ENCODE measurements at places on chromosomes 5 and 9.

DNA sequence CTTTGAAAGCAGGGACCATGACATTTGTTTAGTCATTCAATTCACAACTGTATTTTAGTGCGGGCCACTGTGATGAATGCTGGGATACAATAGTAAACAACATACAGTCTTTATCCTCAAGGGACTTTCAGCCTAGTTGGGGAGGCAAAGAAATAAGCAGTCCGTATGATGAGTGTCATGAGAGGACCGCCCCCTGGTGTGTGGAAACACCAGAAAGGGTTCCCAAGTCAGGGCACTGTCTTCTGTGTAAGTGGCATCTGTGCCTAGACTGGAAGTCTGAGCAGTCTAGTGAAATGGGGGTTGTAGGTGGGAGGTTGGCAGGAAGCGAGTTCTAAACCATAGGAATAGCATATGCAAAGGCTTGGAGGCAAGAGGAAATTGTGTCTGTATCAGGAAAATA lies 6.8 kb downstream of the C9orf43 start:
- DNase-seq: no peak

DNA sequence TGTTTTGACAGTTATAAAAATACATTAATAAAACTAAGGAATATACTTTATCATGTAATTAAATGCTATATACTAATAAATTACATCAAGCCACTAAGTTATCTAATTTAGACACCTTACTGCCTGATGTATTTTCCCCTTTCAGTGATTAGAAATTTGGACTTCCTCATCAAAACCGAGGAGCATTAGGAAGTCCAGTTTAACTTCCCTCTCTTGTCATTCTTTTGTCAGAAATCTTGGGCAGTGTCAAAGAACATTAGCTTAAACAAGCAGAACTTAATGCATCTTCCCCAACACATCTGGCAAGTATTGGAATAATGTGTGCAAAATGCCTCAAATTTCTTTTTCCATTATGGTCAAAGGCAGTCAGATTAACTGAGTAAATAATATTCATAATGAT lies 81.6 kb downstream of the PLPP1 start:
- no peak for DNase-seq

DNA sequence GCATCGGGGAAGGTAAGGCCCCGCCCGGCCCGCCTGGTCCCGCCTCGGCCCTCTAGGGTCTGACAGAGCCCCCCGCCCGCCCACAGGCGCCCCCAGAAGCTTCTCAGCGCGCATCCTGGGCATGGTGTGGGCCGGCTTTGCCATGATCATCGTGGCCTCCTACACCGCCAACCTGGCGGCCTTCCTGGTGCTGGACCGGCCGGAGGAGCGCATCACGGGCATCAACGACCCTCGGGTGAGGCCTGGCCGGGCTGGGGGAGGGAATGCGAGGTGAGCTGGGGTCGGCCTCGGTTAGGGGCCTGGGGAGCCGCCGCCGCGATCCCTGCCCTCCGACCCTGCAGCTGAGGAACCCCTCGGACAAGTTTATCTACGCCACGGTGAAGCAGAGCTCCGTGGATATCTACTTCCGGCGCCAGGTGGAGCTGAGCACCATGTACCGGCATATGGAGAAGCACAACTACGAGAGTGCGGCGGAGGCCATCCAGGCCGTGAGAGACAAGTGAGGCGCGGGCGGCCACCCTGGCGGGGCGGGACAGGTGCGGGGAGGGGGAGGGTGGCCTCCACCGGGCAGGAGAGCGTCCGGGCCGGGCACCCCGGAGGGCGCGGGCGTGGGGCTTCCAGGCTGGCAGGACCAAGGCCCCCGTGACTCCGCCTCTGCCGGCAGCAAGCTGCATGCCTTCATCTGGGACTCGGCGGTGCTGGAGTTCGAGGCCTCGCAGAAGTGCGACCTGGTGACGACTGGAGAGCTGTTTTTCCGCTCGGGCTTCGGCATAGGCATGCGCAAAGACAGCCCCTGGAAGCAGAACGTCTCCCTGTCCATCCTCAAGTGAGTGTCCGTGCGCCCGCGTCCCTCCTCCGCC lies 7.1 kb downstream of the LRRC26 start:
- no peak for DNase-seq

DNA sequence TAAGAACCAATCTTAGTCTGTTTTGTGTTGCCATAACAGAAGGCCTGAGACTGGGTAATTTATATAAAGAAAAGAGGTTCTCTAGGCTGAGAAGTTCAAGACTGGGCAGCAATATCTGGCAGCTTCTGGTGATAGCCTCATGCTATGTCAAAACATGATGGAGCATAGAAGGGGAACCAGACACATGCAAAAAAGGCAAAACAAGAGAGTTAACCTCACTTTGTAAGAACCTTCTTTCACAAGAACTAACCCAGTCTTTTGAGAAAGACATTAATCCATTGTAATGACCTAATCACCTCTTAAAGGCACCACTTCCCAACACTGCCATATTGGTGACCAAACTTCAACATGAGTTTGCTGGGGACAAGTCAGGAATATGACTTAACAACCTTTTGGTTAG lies 37.3 kb downstream of the FSD1L start:
- DNase-seq: no peak

DNA sequence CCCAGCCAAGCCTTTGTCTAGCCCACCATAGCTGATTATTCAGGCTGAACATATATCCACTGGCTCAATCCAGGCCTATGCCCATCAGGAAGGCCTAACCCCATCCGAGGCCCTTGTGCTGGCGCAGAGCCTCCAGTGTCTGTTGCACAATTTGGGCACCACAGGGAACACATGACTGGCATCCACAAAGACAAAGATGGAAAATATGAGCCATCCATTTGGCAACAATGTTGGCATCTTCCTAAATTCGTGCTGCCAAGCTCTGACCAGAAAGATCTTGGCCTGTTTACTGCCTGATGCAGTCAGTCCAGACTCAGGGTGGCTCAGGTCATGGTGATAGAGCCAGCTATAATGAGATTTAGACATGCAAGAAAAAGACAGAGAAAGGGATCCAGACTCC lies 233.8 kb downstream of the PIK3R1 start:
- DNase-seq: no peak

DNA sequence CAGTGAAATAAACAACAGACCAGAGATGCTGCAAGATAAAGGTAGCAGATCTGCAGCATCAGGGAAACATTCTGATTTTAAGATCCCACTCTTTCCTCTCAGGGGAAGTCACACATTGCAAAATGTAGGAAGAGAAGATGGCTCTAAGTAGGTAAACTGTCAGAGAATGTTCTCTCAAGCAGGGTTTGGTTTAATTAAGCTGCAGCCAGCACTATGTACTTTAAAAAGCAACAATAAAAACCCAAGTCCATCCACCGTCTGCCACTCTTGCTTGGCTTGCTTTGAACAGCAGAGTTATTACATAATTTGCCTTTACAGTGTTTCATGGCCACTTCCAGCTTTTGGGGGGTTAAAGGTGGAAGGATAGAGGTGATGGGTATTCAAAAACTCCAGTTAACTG lies 343.2 kb upstream of the DAP start:
- DNase-seq: no peak

- no peak for DNase-seq
Observed at GRCh38 chr9:1085086-1085485, 34.9 kb downstream of the DMRT2 start.

DNA sequence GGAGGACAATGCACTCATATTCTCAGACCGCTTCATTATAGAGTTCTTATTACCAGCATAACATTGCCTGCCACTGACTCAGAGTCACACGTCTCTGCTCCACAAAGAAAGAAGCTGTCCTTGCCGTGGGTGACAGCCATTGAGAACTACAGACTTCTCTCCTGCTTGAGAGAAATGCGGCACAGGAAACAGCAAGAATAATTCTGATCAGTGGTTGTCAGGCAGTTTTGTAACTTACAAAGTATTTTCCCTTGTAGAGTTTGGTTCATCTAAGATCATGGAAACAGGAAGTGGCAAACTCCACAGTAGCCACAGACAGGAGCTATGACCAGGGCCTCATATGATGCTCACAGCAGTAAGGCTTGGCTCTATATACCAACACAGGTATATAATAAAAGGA lies 47.0 kb downstream of the KCNV2 start:
- no peak for DNase-seq

- DNase-seq: no peak
Observed at GRCh38 chr9:137870432-137870831, 7.2 kb upstream of the CACNA1B start.

GRCh38 chr5:31116466-31117031 lies 76.9 kb upstream of the CDH6 start:
- no peak for DNase-seq

DNA sequence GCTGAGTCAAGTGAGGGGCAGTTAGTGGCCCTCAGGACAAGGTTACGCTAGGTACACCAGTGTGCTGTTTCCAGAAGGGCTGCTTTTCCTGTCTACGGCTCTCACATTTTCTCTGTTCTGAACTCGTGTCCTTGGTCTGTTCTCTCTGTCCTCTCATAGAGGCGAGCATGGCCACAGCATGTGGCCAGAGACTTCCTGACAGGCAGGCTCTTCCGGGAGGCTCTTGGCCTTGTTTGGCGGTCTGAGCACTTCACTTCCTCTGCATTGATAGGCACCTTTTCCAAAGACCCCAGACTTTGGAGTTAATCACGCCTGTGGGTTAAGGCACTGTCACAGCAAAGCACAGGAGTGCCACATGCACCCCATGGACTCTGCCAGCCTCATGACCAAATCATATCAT lies 1.2 kb downstream of the CKMT2 start:
- no peak for DNase-seq

DNA sequence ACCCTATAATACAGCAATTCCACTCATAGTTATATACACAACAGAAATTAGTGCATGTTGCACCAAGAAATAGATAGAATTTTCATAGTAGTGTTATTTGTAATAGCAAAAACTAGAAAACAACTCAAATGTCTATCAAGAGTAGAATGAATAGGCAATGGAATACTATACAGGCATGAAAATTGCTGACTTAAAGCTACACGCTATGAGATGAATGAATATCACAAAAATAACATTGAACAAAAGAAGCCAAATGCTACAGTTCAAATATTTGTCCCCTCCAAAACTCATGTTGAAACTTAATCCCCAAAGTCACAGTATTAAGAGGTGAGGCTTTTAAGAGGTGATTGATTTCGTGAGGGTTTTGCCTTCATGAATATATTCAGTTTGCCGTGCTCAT lies 215.1 kb downstream of the FRMD3 start:
- no peak for DNase-seq

DNA sequence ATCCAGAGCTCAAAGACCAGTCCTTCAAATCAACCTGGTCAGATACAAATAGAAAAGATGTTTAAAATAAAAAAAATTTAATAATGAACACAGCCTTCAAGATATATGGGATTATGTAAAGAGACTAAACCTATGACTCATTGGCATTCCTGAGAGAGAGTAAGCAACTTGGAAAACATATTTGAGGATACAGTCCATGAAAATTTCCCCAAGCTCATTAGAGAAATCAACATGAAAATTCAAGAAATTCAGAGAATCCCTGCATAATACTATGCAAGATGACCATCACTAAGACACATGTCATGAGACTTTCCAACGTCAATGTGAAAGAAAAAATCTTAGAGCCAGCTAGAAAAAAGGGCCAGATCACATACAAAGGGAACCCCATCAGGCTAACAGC lies 512.9 kb upstream of the PTGER4 start:
- DNase-seq: no peak

DNA sequence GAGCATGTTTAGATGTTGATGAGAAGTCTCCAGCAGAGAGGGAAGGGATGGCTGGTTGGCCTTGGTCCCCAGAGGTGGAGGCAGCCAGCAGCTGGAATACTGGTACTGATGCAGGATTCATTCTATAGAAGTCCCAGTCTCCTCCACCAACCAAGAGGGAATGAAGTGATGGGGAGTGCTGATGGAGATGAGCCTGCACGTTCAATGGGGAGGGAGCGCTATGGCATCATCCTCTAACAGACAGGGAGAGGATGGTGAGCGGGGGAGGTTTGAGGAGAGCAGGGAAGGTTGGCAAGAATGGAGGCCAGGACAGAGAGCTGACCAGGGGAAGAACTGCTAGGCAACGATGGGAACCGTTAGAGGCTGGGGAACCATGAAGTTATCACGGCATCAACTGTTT lies 159.8 kb upstream of the MVB12B start:
- DNase-seq: no peak

DNA sequence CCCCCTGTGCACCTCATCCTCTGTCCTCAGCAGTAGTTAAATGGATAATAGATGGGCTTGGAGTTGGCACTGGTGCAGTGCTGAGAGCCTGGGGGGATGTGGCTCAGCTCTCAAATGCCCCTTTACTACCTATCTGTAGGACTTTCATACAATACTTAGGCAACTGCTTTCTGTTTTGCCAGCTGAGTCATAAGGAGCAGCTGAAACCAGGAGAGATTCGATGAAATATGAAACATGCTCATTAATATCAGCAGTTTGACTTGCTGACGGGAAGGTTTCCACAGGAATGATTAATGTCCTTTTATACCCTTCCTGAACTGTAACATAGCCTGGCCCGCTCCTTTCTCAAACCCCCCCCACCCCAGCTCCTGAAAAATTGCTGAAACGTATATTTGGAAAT lies 142.6 kb downstream of the SAXO1 start:
- no peak for DNase-seq

- no peak for DNase-seq
Observed at GRCh38 chr9:1995084-1995483, 20.1 kb upstream of the SMARCA2 start.

GRCh38 chr5:23084815-23085214 lies 231.7 kb upstream of the CDH12 start:
- DNase-seq: no peak

- DNase-seq: no peak
Observed at GRCh38 chr5:117327511-117327910, 752.9 kb upstream of the SEMA6A start.
